Fibroblast of villous mesenchyme (primary cell): ENCODE measurements at places on chromosomes 6 and 20.

GRCh38 chr6:18367371-18367770 is 19.8 kb upstream of the RNF144B start:
- DNase-seq = no peak

DNA sequence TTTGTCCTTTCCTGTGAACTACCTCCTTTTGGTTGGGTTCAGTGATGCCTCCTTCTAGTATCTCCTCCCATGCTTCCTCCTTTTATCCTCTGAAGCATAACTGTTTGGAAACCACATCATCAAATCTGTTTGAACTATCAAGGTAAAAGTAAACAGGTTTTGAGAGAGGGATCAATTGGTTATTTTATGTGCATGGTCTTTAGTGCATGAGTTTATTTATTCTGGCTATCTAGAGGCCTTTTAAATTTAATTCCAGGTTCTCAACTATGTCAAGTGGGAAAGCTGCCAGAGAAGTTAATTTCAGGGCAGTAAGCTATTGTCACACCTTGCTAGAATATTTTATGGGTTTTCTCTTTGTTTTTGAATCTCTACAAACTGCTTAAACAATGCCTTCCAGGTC is 54.1 kb downstream of the WASF1 start:
- DNase-seq = no peak

DNA sequence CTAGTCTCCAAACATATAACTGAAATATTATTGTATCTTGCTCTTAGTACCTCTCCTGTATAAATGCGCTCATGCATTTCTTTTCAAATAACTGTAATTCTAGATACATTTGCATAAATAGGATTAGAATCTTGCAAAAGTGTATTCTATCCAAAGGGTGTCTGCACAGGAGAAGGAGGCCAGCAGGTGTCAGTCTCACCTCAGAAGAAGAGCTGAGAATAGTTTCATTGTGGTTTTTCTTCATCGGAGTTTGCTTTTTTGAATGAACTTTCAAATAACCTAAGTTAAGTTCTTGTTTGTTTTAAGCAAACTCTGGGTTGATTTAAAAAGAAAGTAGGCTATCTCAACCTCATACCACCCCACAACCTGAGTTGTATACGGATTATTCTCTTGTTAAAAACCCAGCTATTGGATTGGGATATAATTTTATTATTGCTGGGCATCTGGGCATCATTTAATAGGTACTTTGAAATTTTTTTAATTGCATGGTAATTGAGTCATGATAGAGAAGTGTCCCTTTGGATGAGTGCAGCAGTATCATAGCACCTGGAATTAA is 125.0 kb upstream of the MLIP start:
- peak; percentile 72 for DNase-seq

DNA sequence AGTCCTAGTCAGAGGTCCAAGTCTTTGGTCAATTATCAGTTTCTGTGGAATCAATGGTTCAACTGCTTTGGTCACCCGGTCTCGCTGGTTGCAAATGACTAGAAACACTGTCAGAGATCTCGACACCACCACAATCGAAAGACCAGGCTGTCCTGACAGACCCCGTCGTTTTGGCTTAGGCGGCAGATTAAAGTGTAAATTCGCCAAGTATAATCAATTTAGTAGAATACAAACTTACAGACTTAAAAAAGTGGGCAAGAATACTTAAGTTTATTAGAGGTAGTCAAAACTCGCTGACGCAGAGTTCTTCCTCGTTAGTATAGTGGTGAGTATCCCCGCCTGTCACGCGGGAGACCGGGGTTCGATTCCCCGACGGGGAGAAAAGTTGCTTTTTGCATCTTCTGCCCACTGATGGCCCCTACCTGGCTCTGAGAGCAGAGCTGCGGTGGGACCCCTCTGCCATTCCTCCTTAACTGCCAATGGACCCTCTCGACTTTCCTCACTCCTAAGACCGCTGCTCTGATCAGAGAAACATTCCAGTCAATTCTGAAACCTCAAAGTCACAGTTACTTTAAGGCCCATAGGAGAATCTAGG is 30.6 kb upstream of the ZNF184 start:
- peak; percentile 84 for DNase-seq

DNA sequence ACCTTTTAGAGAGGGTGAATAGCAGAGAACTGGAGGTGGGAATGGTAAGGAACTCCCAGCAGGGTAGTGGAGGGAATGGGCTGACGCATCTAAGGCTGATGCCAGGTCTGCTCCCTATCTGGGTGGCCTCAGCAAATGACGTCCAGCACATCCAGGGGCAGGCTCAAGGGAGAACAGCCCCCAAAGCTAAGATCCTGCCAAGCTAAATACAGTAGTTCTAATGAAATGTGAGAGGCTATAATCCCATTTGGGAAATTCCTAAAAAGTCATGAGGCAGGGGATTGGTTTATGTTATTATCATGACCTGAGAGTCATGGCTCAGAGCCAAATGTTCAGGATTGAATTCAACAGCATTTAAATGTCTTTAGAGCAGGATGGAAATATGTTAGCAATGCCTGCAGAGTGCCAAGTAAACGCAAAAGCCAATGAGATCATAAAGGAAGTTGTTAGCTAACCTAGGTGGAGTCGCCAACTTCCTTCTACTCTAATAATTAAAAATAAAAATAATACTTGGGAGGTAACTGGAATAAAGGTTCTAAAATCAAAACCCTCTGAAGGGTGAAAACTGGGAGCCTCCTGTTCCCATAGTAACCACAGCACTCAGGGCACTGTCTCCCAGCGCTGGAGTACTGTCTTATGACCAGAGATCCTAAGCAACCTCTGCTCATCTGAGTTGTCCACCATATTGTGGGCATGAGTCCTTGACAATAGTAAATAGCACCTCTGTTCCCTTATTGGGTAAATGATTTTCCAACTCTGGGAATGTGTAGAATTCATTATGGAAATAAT is 34.8 kb downstream of the IYD start:
- DNase-seq = peak; percentile 44

DNA sequence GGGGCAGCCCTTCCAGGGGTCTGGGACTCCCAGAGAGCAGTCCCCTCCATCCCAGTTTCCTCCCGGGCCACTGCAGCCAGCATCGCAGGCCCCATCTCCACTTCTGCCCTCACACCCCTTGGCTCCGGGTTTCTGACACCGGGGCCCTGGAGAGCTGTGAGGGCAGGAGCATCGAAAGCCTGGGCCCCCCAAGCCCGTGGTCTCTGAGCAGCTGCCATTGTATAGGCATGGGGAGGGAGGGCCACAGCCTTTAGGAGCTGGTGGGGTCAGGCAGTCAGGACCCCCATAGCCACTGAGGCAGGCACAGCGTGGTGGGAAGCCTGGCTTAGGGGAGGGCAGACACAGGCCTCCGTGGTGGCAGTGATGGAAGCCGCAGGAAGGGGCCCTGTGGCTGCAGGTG is 9.7 kb upstream of the GPSM3 start:
- DNase-seq = no peak

GRCh38 chr6:144753023-144753705 is 468.0 kb downstream of the UTRN start:
- DNase-seq = no peak

GRCh38 chr6:108739496-108740330 is 108.5 kb upstream of the ARMC2 start:
- DNase-seq = no peak

DNA sequence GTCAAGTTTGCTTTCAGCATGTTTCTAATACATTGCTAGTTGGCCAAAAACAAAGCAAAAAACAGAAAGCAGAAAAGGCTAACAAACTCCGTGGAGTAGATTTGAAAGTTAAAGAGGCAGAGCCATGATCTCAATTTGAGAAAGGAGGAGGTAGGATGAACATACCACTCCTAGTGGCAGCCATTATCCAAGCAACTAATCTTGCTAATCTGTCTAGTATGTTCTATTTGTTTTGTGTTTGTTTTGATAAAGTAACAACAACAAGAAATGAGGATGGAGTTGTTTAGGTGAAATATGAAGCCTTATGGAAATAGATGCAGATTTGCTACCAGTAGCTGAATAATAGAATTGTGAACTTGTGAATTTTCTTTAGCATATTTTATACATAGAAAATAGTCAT is 295.5 kb upstream of the PRDM1 start:
- DNase-seq = no peak

- DNase-seq = no peak
These were observed 4.8 kb downstream of the CRISP3 start for GRCh38 chr6:49739423-49739822.

GRCh38 chr6:96926425-96926824 is 1.9 kb downstream of the KLHL32 start:
- no peak for DNase-seq

- DNase-seq = no peak
These were observed 190.4 kb downstream of the DOK5 start for GRCh38 chr20:54665812-54666211.

DNA sequence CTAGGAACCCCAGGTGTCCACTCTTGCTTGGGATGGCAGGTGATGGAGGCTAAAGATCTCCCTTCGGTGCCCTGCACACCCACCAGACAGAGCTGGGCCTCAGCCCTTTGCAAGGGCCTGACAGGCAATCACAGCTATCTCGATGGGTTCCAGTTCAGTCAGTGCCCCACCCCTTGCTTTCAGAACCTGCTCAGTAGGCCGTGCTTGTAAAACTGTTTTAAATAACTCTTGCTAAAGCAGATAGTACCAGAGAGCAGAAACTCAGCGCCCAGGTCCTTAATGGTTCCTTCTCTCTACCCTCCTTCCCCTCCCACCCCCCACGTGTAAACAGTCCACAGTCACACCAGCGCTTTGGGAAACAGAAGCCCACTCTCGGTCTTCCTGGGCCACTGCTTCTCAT is 39.2 kb downstream of the C6orf132 start:
- no peak for DNase-seq

GRCh38 chr6:17165383-17165782 is 63.5 kb downstream of the STMND1 start:
- peak; percentile 16 for DNase-seq

DNA sequence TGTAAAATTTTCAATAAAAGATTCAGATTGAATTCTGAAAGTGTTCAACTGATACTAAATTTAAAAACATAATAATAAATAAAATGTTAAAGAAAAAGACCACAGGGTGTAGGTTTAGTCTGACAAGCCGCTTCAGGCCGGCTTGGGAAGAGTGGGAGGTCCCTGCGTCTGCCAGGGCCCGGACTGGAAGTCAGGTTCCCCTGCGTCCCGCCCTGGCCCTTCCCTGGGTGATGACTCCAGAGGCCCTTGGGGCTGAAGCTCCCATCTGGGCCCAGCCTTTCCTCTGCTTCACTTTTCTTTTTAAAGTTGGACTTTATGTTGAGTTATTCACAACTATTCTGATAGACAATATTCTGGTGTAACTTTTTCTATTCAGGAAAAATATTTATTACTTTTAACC is 93.3 kb downstream of the SMOC2 start:
- DNase-seq = no peak

- DNase-seq = no peak
These were observed 63.9 kb downstream of the MAP7 start for GRCh38 chr6:136486357-136486756.

GRCh38 chr6:143136647-143137046 is 76.0 kb downstream of the AIG1 start:
- no peak for DNase-seq

- no peak for DNase-seq
These were observed 20.6 kb downstream of the ZFP64 start for GRCh38 chr20:52171025-52171424.

GRCh38 chr6:36685926-36686667 is 7.6 kb downstream of the CDKN1A start:
- no peak for DNase-seq

- peak; percentile 45 for DNase-seq
These were observed 41.5 kb downstream of the SH3BGRL2 start for GRCh38 chr6:79672631-79673111.

DNA sequence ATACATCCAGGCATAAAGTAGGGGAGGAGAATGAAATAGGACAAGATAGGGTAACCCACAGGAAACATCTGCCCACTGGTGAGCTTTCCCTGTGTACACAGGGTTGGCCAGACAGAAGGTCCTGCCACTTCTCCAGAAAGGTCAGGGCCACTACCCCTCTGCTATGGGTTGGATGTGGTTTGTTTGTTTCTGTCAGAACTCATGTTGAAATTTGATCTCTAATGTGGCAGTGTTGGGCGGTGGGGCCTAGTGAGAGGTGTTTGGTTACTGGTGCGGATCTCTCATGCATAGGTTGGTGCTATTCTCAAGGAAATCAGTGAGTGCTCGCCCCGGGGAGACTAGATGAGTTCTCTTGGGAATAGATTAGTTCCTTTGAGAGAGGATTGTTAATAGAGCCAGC is 15.6 kb upstream of the MAS1 start:
- DNase-seq = no peak
